EL (cell line): ENCODE measurements at places on chromosomes 5 and 9.
A peak's percentile ranks its signal among the peaks of the same experiment; 100 is the strongest.

- no peak for DNase-seq
Measured at GRCh38 chr9:105637787-105638395, 24.4 kb upstream of the TAL2 start.

DNA sequence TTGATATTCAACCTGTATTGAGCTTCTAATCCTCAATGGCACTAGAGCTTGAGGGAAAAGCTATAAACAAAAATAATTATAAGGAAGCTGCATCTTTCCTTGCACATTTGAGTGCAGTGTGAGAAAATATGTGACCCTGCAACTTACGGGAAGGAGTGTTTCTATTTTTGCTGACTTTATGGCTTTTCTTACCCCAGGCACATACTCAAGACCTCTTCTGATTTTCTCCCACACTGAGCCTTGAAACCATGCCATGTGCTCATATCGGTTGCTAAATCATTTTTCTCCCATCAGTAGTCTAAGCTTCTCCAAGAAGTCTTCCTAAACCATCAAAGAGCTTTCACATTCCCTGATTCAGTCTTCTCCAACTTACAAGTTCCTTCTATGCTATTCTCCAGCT, 91.5 kb downstream of the CDH6 start:
- DNase-seq: no peak

GRCh38 chr5:132766020-132766805, 10.8 kb downstream of the SEPTIN8 start:
- DNase-seq: no peak

GRCh38 chr5:153517241-153517611, 26.8 kb downstream of the GRIA1 start:
- no peak for DNase-seq

DNA sequence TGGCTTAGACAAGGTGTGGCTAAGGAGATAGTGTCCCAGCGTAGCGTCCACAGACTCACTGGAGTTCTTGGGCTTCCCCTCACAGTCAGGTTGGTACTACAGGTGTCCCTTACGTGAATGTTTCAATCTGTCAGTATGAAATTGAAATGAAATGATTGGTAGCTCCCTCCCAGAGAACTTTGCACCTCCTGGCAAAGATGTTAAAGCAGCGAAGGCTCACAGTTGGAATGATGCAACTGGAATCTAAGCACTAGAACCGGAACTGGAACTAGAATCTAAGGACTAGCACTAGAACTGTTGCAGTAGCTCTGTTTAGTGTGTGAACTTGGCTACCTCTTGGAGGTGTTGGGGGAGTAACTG, 1.1 kb downstream of the SLC31A1 start:
- peak; percentile 25 for DNase-seq

GRCh38 chr5:177994561-177995190, 1.4 kb downstream of the PROP1 start:
- DNase-seq: no peak

DNA sequence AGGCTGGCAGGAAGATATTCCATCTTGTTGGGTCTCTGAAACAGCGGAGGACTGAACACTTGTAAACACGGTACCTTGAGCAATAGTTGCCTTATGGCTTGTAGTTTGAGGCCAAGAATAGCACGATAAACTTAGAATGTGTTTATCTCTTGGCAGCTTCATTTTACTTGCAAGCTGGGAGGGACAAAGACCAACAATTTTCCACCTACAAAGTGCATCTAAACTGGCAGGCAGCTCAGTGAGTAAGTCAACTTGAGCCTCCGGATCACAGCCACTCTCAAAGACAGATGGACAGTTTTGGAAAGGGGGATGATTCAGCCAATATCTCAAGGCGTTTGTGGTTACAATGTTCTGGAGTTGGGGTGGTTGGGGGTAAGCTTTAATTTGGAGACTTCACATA, 652.6 kb downstream of the CETN3 start:
- no peak for DNase-seq

DNA sequence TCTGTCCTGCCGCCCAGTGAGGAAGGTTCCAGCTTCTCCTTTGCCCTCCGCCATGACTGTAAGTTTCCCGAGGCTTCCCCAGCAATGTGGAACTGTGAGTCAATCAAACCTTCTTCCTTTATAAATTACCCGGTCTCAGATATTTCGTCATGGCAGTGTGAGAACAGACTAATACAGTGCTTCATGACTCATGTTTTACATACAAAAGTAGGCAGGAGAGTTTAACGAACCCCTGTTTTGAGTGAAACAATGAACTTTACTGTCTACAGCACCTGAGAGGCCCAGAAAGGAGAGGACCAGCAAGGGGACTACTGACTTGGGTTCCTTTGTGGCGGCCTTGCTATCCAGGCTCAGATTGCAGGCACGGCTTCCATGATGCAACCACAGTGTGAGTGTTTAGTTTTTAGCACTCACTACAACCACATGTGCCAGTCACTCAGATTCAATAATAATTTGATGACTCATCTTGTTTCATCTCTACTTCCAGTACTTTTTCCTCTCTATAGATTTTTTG, 139.1 kb upstream of the CLINT1 start:
- DNase-seq: peak; percentile 42

DNA sequence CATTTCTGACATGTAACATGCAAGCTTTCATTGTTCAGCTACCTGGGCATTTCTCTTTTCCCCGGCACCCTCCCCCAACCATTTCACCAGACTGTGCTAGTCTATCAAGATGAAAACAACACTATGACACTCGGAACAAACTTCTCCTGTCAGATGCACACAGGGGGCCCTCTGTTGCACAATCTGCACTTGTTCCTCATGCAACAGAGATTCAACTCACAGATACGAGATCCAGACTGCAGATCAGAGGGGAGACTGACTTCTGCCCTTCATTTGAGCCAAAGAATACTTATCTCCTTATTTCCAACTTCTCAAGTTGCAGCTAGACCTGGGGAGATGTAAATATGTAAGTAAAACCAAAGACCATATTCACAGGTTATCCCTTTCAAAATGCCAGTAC, 15.7 kb upstream of the FST start:
- DNase-seq: no peak

DNA sequence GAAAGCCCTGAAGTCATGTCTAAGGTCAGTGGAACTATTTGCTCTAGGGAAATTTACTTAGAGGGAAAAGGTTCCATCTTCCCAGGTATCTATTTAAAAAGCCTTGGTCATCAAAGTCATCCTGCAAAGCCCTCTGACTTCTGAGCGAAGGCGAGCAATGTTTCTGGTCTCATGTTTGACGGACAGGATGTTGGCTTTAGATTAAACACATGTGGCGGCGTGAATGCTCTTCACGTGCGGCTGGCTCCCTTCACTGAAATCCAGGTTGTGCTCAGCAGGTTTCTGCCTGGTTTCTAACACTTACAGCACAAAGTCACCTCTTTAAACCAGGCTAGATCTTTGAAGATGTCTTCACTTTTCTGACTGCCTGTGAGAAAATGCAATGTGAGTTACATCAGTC, 5.7 kb upstream of the ZBTB34 start:
- DNase-seq: no peak
